Stimulated activated CD8-positive, alpha-beta memory T cell treated with anti-CD3 and anti-CD28 coated beads, Interleukin-7, amount 100 ng/mL, for 1 hour (primary cell): ENCODE measurements at places on chromosomes 3 and 15.

DNA sequence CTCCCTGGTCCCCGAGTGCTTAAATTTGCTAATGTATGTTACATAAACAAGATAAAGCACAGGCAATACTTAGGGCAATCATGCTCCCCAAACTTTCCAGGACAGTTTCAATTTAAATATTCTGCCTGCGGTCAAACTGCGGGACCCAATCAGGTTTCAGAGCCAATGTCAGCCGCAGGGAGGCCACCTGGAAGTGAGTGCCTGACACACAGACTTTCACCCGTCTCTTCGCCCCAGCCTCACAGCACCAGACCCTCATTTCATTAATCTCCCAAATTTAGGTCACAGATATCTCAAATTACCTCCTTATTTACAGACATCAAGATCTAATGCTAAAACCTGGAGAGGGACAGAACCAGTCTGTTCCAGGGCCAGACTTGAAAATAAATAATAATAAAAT, 107.2 kb upstream of the ALDH1A3 start:
- DNase-seq, result no peak

- DNase-seq, result no peak
Observed at GRCh38 chr15:59918994-59919951, 84.8 kb upstream of the FOXB1 start.

GRCh38 chr3:44958386-44958785, 17.6 kb downstream of the ZDHHC3 start:
- DNase-seq, result no peak

DNA sequence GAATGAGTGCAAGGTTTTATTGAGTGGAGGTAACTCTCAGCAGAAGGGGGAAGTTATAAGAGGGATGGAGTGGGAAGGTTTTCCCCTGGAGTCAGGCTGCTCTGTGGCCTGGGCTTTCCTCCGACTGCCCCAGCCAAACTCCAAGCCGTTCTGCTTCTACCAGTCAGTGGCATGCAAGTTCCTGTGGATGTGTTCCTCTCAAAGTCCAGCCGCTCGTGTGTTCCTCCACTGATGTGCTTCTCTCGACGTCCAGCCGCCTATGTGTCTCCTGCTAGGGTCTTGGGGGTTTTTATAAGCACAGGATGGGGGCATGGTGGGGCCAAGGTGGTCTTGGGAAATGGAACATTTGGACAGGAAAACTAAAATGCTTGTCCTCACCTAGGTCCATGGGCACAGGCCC, 9.0 kb upstream of the U2SURP start:
- no peak for DNase-seq

DNA sequence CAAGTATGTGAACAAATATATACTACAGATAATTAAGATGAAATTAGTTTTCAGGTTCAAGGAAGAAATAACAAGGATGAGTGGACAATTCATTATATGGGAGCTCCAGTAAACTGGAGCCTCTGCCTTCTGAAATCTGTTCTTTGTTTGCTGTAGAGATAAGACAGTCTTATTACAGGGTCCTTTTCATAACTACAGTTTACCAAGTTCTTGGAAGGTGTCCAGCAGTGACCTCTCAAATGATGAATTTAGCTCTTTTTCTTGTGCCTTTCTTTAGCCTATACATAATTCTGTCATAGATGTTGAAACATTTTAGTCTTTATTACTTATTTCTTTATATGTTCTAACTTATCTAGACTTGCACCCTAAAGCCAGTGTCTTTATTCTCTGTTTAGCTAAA, 89.7 kb upstream of the GBE1 start:
- DNase-seq, result no peak

DNA sequence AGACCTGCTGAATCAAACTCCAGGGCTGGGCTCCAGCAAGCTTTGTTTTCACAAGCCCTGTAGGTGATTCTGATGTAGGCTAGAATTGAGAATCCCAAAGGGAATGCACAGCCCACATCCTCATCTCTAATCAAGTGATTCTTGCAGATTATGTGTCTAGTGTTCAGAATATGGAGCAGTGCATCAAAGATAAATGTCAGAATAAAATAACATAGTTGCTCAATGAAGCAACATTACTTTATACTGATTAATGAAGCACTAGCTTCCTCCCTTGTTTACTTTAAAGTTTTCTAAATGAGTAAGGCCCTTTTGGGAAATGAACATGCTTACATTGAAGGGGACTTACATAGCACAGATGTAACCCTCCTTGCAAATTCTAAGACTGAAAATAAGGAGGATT, 39.2 kb downstream of the NUP210 start:
- DNase-seq, result no peak

DNA sequence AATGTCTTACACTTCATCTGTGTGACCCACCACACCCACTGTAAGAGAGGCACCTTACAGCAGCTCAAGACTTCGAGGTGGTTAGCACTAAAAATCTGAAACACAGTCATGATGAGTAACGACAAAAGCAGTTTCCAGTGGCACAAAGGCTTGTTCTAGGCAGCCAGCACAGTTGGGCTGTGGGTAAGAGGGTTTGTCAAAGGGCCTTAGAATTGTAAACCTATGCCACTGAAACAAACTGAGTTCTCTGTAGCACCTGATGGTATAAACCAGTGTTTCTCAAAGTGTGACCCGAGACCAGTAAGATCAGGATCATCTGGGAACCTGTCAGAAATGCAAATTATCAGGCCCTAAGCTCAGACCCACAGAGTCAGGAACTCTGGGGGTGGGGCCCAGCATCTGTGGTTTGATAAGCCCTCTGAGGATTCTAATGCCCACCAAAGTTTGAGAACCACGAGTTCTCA, 36.5 kb downstream of the DAPK2 start:
- DNase-seq, result peak; percentile 29

DNA sequence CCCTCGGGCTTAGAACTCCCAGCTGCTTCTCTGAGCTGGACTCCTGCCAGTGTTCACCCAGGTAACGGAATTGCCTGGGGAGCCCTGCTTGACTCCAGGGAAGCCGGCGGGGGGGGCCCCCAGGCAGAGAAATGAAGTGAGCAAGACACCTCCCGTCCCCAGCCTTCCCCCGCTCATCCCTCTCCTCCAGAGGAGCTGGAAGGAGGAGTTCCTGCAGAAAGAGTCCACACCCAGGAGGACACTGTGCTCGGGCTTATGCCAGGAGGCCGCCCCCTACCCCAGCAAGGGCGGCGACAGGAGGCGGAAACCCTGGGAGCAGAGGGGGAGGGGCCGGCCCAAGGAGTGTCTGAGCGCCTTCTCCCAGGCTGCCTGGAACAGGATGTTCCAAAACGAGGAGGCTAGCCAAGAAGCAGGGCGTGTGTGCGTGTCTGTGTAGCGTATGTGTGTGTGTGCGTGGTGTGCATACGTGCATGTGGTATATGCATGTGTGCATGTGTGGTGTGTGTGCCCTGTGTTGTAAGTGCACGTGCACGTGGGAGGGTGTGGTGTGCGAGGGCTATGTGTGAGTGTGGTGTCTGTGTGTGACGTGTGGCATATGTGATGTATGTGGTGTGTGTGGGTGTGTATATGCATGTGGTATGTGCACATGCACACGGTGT, 511.3 kb downstream of the SHQ1 start:
- DNase-seq, result no peak

- DNase-seq, result no peak
Observed at GRCh38 chr3:177429079-177429478, 231.8 kb upstream of the TBL1XR1 start.

DNA sequence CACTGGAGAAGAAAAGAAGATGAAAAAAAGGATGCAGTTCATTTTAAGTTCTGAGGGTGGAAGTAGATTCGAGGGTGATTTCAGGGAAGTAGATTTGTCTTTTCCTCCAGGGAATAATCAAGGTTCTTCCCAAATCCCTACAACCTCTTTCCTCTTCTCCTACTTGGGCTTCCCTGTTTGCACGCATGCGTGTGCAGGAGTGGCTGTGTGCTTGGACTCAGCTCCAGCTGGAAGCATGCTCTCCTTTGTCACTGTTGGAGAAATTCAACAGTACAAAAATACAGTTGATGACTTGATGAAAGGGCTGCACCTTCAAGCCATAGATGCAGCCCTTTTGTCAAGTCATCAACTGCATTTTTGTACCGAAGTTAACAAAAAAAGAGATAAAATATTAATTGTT, 3.8 kb downstream of the OR5K2 start:
- DNase-seq, result no peak

DNA sequence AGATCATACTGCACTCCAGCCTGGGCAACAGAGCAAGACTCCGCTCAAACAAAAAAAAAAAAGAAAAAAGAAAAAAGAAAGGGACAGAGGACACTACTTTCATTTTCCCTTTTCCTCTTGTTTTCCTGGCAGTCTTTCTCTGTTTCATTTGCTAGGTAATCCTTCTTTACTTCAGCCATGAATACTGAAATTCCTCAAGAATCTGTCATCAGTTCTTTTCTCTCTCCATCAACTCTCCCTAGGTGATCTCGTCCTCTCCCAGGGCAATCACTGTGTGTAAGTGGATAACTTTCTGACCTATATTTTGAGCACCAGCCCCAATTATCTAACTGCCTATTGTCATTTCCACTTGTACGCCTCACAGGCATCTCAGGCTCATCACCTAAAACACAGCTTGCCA, 51.5 kb downstream of the TTC23 start:
- DNase-seq, result no peak

- DNase-seq, result no peak
Observed at GRCh38 chr3:132317229-132317948, at the start of gene ACP3. ACP3 (plus strand) TSS chr3:132317407; CDS start chr3:132317457, 50 bp downstream.

GRCh38 chr15:96627031-96627568, 296.6 kb downstream of the NR2F2 start:
- no peak for DNase-seq

GRCh38 chr15:78291698-78292097, 7.7 kb downstream of the SKIC8 start:
- DNase-seq, result no peak

DNA sequence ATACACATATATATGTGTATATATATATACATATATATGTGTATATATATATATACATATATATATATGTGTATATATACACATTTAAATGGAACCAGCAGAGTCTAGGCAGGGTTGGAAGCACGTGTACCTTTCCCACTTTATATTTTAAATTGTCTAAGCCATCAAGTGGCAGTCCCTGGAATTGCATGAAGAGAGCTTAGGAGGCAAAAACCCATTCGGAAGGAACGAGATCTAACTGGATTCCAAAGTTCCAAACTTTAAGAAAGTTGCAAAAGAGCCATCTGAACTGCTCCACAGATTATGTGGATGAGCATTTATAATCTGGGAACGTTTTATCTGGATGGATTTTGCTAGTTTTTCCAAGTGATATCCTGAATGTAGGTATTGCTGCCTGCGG, 186.5 kb downstream of the FOXP1 start:
- DNase-seq, result no peak
